Neural progenitor cell (in vitro differentiated cells): ENCODE measurements at places on chromosomes 11 and 22. TPM values are rescaled to one million over a fixed set of nuclear protein-coding genes. Genes with fewer than 3 reads are reported as not detected.

DNA sequence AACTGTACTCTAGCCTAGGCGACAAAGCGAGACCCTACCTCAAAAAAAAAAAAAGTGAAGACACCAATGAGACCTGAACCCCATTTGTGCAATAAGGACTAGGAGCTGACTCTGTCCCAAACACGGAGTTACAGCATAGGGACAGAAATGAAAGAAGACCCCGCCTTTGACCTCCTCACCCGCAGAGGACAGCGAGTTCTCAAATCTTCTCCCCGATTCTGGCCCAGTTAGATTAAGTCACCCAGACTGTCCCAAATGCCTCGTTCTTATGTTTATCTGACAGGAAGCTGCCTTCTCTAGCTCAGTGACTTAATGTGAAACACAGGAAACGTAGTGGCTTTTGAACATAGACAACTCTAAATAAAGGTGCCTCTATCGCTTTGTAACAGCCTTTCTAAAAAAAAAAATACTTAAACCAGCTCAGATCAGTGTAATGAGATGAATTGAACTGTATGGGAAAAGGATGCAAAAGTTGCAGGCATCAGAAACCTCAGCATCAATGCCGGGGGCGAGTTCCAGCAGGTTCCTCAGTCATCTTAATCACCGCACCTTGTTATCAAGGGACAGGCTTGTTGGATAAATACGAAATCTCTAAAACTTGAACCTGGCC is 10.6 kb downstream of the MYH9 start:
- no peaks in the 10 kb centered on the region for H3K27me3 ChIP-seq
- no peak overlapping the region for H3K27ac ChIP-seq
- peaks cover 12% of the 10 kb centered on the region for H3K4me1 ChIP-seq
- H3K36me3 ChIP-seq: no peaks in the 10 kb centered on the region
- DNase-seq: no peak

- no peak overlapping the region for H3K27ac ChIP-seq
- no peak overlapping the region for H3K4me3 ChIP-seq
- no peaks in the 10 kb centered on the region for H3K27me3 ChIP-seq
- DNase-seq: no peak
- no peaks in the 10 kb centered on the region for H3K36me3 ChIP-seq
- H3K4me1 ChIP-seq: peaks cover 43% of the 10 kb centered on the region
These were observed 61.9 kb downstream of the TSPAN18 start for GRCh38 chr11:44788536-44789261.

GRCh38 chr22:27250886-27251285 is 550.7 kb downstream of the MN1 start:
- H3K27ac ChIP-seq: no peak overlapping the region
- no peaks in the 10 kb centered on the region for H3K36me3 ChIP-seq
- no peak for DNase-seq
- no peak overlapping the region for H3K4me3 ChIP-seq

DNA sequence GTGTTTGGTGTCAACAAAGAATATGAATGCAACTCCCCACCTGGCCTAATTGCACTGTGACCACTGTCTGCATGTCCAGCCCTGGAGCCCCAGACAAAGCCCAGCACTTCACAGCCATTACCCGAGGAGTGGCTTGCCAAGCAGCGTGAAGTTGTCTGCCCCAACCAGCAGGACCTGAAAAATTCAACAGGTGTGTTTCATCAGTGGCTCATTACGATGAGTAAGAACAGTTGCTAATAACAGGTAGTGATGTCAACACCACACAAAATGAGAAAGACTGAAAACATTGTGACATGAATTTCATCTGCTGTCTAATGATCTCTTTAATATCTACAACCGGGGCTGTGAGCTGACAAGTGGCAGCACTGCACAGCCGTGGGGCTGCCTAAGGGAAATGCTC is 10.3 kb downstream of the MRPL21 start:
- no peak overlapping the region for H3K27ac ChIP-seq
- H3K36me3 ChIP-seq: no peaks in the 10 kb centered on the region
- no peak overlapping the region for H3K4me3 ChIP-seq
- no peak for DNase-seq
- no peaks in the 10 kb centered on the region for H3K4me1 ChIP-seq
- no peaks in the 10 kb centered on the region for H3K27me3 ChIP-seq

- H3K36me3 ChIP-seq: peaks cover 7% of the 10 kb centered on the region
- H3K4me1 ChIP-seq: no peaks in the 10 kb centered on the region
- DNase-seq: no peak
- no peaks in the 10 kb centered on the region for H3K27me3 ChIP-seq
- H3K27ac ChIP-seq: no peak overlapping the region
These were observed 13.0 kb downstream of the ZBED4 start for GRCh38 chr22:49866646-49867045.

- H3K27ac ChIP-seq: no peak overlapping the region
- no peaks in the 10 kb centered on the region for H3K27me3 ChIP-seq
- H3K4me1 ChIP-seq: no peaks in the 10 kb centered on the region
- no peak for DNase-seq
These were observed 43.4 kb upstream of the CSNK2A3 start for GRCh38 chr11:11396301-11397035.

- H3K27me3 ChIP-seq: no peaks in the 10 kb centered on the region
- no peak overlapping the region for H3K4me3 ChIP-seq
- peaks cover 15% of the 10 kb centered on the region for H3K4me1 ChIP-seq
- DNase-seq: peak; percentile 36
These were observed 125.5 kb downstream of the SIK3 start for GRCh38 chr11:116972691-116973090.

DNA sequence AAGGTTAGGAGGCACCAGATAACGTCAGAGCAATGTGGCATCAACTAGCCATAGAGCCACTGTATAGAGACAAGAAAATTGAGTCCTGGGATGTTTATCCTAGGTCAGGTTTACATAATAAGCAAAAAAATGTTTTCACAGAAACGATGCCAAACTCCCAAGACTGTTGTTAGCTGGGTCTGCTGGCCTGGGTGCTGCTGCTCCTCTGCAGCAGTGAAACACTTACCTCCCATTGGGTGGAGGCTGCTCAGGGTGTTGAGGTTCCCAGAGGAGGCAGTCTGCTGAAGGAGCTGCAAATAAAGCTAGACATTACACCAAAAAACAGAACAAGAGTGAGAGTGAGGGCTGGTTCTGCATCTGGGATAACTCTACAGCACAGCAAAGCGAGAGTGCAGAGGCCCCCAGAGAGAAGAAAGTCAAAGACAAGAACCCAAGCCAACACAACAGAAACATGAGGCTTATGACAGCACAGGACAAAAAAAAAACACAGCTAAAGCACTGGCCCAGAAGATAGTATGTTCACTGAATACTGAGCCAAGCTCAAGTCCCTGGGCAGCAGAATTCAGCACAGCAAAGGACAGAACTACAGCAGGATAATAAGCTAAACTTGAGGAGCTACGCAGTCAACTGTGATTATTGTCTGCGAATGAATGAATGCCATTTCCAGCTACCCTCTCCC is 29.9 kb upstream of the RAPSN start:
- H3K4me3 ChIP-seq: no peak overlapping the region
- peaks cover 19% of the 10 kb centered on the region for H3K36me3 ChIP-seq
- no peak overlapping the region for H3K27ac ChIP-seq
- no peaks in the 10 kb centered on the region for H3K27me3 ChIP-seq

The OR4A15 gene
- not detected in 2 replicates for total RNA-seq

The NUP98 gene
- total RNA-seq: 94.8 and 106 TPM in 2 replicates

The CATSPER1 gene
- not detected in 2 replicates for total RNA-seq

The BTBD18 gene
- not detected in 2 replicates for total RNA-seq

The RPS13 gene
- 1,334 and 1,918 TPM in 2 replicates for total RNA-seq

The PRR33 gene
- not detected in 2 replicates for total RNA-seq

The CASP1 gene
- not detected in 2 replicates for total RNA-seq

The PRDM11 gene
- total RNA-seq: 1.8 and 5.3 TPM in 2 replicates
